ENCODE measurements at places on chromosomes 5 and 9. TPM values are rescaled to one million over a fixed set of nuclear protein-coding genes. Genes with fewer than 3 reads are reported as not detected.

AK8 gene
- polyA plus RNA-seq: 1.8 TPM

TXNDC8 gene
- polyA plus RNA-seq: not detected

CD72 gene
- polyA plus RNA-seq: 97.4 TPM

RETREG1 gene
- polyA plus RNA-seq: 2.6 TPM

FAXDC2 gene
- polyA plus RNA-seq: 2.8 TPM
